ENCODE measurements at places on chromosomes 2 and 18. TPM values are rescaled to one million over a fixed set of nuclear protein-coding genes. Genes with fewer than 3 reads are reported as not detected.

DNA sequence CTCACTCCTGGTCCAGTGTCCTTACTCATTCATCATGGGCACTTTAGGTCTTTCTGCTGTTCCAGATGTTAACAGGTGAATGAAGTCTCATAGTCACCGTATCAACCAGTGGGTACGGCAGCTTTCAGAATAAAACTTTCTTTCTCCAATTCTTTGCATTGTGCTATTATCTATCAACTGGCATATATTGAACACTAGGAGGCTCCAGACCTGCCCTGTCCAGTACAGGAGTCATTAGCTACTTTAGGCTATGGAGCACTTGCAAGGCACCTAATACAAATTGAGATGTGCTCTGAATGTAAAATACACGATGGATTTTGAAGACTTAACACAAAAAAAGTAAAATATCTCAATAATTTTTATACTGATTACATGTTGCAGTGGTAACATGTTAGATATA is 43.2 kb upstream of the NEB start:
- DNase-seq: no peak

DNA sequence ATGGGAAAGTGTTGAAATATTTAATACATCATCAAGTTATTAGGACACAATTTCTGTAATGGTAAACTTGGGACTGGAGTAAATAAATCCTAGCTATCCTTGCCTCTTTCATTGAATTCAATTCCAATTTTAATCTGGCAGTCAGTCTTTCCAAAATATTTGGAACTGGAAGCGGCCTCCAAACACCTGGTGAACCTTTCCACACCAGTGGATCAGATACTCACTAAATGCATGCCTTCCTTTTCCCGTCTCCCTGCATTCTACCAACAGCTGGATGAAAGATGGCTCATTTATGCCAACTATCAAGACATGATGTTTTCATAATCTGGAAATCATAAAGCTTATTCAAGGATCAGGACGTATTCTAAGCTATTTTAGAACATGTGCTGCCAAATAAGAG is 488.2 kb upstream of the SPHKAP start:
- DNase-seq: no peak

GRCh38 chr2:70118798-70119454 is 31.6 kb downstream of the PCBP1 start:
- no peak for DNase-seq

DNA sequence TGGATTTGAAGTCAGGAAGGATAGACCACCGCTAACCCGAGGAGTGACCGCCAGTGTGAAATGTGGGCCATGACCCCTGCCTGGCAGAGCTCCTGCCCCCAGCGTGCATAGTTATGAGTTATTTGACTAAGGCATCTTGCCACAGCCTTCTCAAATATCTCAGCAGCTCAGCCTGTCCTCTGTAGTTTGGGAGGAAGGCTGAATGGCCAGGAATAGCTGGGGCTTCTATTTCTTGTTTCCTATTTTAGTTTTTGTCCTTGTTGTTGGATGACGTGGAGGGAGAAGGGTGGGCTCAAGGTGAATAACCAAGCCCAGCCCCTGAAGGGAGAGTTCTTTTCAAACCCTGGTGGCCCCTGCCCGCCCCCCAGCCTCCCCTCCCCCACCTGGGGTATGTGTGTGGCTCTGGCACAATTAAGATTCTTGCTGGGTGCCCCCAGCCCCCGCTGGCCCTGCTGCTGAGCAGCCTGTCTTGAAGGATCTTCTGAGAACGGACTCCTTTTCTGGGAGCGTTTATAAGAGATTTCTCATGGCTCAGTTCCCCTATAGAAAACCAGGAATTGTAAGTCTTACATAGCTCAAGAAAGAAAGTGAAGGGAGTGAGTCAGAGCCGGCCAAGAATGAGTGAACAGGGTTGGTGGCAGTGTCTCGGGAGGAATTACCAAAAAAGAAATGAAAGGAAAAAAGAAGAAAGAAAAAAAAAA is 157.4 kb downstream of the GLI2 start:
- no peak for DNase-seq

DNA sequence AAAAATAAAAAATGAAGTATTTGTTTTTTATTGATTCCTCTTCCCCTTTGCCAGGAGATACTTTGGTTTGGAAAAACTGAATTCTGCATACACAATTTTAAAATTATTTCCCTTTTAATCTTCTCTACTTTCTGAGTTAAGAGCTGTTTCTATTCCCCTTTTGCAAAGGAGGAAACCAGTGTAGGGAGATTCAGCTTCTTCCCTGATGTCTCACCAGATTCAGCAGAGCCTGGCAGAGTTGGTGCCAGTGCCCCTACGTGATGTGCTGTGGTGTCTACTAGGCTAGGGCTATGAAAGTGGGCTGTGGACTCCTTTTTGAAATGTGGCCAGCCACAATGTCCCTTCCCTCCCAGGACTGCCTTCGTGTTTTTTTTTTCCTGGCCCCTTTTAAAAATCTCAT is 2.4 kb downstream of the RPE start:
- DNase-seq: no peak

GRCh38 chr2:48414980-48415835 is 114.7 kb upstream of the STON1 start:
- no peak for DNase-seq

DNA sequence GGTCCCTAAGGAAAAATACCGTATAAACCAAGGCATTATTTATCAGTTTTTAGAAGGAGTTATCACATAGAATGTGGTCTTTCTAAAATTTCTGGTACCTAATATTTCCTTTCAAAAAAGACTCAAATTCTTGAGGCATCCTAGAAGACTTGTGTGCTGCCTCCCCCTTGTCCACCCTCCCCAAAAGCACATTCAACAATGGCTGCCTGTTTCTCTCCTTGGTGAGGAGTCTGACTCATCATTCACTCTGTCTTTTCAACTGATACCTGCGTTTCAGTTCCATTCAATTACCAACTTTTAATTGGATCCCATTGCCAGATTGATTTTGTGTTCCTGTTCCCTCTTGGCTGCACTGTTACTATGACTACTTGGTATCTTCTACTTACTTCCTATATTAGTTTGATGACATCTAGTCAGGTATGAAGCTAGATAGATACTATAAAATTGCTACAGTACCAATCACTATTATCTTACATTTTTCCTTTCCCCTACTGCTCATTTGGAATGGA is 72.9 kb downstream of the XRCC5 start:
- DNase-seq: no peak

DNA sequence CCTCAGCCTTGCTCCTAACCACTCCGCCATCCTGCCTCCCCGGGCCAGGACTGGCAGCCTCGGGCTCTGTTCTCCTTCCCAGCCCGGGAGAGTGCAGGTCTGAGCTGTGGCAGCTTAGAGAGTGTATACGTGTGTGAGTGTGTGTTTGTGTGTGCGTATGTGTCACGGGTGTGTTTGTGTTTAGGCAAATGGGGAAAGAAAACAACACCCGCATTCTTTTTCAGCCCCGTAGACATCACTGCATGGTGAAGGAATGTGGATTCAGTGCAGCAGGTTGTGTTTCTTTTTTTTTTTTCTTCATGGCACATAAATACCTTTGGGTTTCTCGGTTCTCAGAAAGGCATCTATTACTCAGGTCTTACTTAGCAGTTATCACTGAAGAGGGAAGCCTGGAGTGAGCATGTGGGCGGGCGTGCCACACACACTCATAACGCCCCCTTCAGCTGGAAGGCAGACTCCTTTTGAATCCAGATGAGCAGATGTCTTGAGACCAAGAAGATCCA is 44.2 kb downstream of the GLI2 start:
- no peak for DNase-seq

ALPG gene
- not detected for total RNA-seq

GRCh38 chr2:127193164-127193966 is 26.7 kb downstream of the CYP27C1 start:
- DNase-seq: no peak

DNA sequence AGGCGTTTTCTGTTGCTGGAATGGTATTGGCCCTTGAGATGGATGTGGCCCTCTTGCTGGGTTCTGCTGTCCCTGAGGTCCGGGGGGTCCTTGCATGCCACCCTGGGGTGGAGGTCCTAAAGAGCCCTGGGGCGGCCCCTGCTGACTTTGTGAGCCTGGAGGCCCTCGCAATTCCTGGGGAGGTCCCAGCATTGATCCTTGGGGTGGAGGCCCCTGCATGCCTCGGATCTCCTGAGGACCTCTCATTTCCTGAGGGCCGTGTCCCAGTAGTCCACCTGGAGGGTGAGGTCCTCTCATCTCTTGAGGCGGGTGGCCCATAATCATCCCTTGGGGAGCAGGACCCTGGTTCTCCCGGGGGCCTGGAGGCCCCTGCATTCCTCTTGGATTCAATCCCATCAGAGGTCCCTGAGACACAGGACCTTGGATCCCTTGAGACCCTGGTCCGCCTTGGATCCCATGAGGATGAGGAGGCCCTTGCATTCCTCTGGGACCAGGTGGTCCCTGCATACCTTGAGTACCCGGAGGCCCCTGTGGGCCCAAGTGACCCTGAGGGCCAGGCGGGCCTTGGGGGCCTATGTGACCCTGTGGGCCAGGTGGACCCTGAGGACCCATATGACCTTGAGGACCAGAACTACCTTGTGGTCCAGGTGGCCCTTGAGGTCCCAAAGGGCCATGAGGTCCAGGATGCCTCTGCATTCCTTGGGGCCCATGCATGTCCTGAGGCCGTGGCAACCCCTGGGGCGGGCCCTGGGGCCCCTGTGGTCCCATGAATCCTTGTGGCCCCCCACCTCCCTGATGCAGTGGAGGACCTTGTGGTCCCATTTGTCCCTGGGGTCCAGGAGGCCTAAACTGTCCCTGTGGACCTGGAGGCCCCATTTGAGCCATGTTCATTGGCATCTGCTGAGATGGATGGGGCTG is 18.3 kb downstream of the SFT2D3 start:
- DNase-seq: no peak

SMPD4 gene
- 110 TPM for total RNA-seq

DNA sequence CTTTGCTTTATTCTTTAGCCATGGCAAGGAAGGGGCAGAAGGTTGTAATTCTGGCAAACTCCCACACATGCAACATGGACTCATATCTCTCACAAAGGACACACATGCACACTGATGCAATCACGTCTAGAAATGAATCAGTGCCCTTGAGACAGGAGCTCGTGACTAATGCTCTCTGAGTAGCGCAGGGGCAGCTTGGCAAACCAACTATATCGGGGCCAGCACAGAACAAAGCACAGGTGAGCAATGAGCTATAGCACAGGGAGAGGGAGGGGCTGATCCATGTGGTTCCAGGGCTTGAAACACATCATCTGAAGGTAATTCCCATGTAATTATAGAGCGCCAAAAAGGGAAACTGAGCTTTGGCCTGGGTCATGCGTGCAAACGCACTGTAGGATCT is 165.2 kb upstream of the KLF7 start:
- peak; percentile 64 for DNase-seq

PLEKHA3 gene
- 28.1 TPM for total RNA-seq

- no peak for DNase-seq
Measured at GRCh38 chr18:7616661-7617060, 49.5 kb downstream of the PTPRM start.

DNA sequence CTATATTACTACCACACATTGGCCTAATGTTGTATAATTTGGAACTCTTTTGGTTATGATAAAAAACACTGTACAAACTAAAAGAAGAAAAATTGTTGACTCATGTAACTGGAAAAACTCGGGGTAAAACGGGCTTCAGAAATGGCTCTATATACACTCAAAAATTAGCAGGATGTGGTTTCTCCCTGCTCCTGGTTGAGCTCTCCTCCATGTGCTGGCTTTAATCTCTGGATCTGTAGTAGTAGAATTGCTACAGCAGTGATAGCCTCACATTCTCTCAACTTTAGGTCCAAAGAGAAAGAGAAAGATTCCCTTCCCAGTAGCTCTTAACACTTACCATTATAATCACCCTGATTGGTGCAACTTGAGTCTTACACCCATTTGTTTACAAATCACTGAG is 274.9 kb upstream of the GALNT5 start:
- DNase-seq: no peak

DNA sequence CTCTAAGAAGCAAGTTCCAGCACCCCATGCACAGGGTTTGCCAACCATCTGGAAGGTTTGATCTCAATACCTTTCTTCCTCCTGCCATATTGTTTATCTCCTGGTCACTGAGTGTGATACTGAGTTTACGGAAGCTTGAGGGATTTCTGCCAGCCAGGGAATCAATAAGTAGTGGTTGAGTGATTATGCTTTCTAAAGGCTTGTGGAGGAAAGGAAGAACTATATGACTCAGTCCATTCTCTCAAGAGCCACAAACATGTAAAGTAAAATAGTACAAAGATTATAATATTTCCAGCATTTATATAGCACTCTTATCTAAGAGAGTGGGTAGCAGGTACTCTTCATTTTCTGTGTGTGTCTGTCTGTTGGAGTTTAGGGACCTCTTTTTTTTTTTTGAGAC is 49.2 kb downstream of the SLC4A3 start:
- DNase-seq: no peak

GRCh38 chr2:136389809-136390208 is 271.9 kb upstream of the CXCR4 start:
- DNase-seq: no peak

DNA sequence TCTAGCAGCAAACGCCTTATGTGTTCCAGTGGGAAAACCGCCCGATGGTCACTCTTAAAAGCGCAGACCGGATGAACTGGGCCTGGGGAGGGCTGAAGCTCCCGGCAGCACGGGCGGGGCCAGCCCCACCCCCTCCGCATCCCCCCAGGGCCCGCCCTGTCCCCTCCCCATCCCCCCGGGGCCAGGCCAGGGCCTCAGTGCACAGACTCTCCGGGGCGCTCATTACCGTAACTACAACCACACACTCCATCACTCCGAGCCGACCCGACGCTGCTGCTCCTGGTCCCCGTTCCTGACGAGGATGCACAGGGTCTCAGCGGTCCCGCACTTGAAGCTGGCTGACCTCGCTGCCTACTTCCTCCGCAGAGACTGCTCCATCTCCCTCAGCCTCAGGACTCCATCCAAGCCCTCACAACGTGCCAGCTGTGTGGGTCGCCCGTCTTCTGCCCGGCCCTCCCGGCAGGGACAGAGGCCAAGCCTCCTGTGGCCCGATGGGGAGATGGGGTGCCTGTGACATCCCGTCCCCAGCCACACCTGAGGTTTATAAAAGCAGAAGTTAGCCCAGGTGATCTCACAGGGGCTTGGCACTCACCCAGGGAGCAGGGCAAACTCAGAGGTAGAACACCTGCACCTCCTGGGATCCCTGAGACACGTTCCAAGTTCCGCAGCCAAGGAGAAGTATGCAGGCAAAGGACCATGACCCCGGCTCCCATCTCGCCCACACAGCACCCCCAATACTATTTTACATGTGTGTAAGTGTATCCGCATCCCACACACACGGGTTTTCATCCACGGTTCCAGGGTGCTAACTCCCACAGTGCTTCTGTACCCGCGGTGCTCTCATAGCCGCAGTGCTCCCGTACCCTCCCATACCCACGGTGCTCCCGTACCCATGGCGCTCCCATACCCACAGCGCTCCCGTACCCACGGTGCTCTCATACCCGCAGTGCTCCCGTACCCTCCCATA is 36.0 kb downstream of the SLC66A2 start:
- DNase-seq: no peak

RHOB gene
- total RNA-seq: 13.7 TPM
